ENCODE measurements at places on chromosomes 13 and 19.

- DNase-seq = no peak
Measured at GRCh38 chr19:13022859-13023636, 27.8 kb downstream of the NFIX start.

GRCh38 chr13:77390391-77390790, 63.5 kb upstream of the MYCBP2 start:
- no peak for DNase-seq

- DNase-seq = no peak
Measured at GRCh38 chr19:47652285-47652684, 43.4 kb downstream of the BICRA start.

- no peak for DNase-seq
Measured at GRCh38 chr19:1836458-1837221, 11.6 kb downstream of the REXO1 start.

DNA sequence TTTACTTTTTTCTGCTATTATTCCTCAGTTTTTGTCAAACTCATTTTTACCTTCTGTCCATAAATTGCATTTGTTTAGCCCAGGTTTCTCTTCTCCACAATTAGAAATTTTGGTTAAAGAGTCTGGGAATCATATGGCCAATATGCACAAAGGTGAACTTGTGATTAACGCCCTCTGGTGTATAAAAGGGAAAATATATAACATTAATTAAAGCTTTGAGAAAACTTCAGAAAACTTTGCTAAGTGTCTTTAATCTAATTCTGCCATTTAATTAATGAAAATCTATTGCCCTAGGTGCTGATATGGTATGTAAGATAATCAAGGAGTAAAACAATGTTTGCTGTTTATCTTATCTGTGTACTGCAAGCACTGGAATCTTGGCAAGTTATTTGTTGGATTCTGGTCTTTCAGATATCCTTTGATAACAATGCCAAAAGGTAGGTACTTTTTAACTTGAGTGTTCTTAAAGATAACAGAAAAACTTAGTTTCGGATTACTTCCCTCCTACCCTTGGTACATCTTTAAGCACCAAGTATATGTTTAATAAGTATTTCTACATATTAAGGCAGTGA, 402.6 kb downstream of the SUCLA2 start:
- DNase-seq = no peak

DNA sequence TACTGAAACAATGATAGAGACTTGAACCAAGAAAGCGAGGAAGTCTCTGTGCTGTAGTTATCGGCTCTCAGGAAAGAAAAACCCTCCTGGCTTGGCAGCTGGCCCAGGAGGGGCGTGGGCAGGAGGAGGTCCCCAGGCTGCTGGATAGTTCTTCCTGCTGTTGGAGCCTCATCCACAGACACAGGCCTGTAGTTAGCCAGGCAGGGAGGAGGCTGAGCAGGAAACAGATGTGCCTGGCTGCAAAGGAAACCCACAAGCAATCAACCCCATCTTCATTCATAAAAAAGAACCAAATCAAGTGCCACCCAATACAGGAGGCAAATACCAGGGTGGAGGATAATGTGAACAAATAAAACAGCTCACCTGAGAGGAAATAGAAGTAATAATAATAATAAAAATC, 86.2 kb downstream of the IRS2 start:
- DNase-seq = no peak

DNA sequence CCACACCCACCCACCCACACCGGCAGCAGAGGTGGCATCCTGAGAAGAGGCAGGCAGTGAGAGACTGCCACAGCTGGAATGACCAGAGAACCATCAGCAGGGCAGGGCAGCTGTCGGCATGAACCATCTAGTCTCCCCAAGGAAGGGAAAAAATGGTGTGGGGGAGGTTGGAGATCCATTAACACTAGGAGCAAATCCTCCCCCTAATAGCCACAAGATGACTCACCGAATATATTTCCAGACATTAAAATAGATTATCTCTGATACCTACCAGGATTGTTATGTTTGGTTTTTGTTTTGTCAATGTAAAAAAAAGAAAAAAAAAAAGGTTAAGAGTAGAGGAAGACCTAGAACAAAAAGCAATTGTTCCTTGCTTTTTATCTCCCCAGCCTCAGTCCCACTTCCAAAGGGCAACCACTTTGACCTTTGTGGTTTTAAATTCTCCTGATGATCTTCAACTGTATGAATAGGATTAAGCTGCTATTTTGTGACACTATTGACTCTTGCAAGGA, 34.2 kb downstream of the THSD1 start:
- no peak for DNase-seq

DNA sequence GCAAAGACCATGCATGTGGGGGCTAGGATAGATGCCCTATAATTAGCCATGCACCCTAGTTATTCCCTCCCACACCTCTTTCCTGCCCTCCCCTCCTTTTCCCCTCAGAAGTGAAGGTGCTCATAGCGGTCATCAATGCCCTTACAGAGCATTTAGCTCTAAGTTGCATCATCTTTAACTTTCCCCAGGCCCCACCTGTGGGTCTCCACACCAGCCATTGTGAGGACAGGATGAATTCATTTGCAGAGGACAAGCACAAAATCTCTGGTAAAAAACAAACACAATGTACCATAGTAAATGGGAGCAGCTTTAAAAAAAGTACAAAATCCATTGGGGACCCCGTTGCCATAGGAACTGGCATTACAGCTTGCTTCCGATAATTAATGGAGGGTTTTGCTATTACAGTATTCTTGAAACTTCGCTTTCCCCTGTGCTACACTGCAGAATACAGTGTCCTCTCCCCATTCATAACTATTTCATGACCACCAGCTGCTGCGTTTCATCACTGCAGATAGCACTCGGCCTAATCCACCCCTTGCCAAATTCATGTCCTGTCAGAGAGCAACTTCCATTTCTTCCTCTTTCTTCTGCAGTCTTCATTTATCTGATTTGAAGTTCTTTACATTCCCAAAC, 110.5 kb downstream of the ZDHHC20 start:
- no peak for DNase-seq

DNA sequence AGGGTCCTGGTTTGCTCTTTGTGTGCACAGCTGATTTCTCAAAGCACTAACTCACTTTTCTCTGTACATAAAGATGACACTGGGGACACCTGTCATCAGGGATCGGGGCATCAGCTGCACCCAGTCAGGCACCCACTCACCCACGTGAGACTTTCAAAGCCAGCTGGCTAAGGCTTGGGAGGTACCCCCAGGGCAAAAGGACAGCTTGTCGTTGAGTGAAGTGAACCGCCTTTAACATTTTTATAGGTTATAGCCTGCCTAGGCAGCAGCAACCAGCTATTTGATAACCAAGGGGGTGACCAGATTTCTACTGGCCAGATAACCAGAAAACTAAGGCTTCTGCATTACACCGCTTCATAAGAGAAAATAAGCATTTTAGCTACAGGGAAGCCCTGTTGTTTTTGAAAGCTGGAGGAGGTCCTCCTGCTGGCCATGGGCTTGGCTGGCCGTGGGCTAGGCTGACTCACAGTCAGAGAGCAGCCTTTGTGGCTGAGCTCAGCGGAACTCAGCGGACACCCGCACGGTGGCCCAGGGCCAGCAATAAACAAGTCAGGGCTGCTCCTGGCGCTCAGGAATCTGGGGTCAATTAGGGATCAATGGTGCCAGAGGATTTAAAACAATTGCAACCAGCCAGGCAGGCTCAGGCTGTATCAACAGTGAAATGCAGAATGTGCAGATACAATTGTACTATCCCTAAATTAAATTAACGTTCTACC, 57.1 kb downstream of the ALOX5AP start:
- no peak for DNase-seq

- DNase-seq = peak; percentile 96
Measured at GRCh38 chr13:102394158-102395053, 7.4 kb downstream of the FGF14 start.

- no peak for DNase-seq
Measured at GRCh38 chr13:38073931-38074330, 204.4 kb upstream of the TRPC4 start.

DNA sequence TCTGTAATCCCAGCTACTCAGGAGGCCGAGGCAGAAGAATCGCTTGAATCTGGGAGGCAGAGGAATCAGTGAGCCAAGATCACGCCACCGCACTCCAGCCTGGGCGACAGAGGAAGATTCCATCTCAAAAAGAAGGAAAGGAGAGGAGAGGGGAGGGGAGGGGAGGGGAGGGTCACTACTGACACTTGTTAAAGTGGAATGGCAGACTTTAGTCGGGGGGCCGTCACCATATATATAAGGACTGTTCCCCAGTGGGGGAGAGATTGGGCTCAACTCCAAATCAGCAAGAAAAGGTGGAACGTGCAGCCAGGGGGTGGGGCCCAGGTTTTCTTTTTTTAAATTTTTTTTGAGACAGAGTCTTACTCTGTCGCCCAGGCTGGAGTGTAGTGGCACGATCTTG, 26.2 kb downstream of the TPT1 start:
- no peak for DNase-seq

- no peak for DNase-seq
Measured at GRCh38 chr13:110453797-110454196, 107.7 kb downstream of the RAB20 start.

GRCh38 chr19:57850553-57851017, 926 bp downstream of the ZNF587 start:
- DNase-seq = no peak

DNA sequence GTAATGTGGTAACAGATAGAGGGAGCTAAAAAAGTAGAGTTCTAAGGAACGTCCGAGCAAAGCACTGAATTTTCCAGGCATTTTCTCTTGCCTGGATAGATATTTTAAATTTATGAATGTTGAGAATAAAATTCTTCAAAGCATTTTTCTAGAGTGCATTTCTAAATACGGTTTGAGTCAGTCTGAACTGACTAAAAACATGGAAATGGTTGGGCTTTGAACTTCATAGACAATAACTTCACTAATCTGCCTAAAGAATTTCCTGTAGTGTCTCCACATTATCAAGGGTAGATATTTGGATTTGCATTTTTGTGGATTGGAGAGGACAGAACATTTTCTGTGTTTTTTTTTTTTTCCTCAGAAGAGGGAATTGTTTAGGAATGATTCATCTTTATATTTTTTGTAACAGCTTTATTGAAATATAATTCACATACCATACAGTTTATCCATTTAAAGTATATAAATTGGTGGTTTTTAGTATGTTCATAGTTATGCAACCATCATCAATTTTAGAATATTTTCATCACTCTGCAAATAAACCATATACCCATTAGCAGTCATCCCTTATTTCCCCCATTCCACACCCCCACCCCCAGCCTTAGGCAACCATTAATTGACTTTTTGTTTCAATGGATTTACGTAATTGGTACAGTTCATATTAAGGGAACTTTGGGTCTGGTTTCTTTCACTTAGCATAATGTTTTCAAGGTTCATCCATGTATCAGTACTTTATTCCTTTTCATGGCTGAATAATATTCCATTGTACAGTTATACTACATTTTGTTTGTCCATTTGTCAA, 20.7 kb downstream of the GARRE1 start:
- DNase-seq = no peak

- DNase-seq = no peak
Measured at GRCh38 chr13:97018029-97018819, 23.9 kb upstream of the OXGR1 start.

DNA sequence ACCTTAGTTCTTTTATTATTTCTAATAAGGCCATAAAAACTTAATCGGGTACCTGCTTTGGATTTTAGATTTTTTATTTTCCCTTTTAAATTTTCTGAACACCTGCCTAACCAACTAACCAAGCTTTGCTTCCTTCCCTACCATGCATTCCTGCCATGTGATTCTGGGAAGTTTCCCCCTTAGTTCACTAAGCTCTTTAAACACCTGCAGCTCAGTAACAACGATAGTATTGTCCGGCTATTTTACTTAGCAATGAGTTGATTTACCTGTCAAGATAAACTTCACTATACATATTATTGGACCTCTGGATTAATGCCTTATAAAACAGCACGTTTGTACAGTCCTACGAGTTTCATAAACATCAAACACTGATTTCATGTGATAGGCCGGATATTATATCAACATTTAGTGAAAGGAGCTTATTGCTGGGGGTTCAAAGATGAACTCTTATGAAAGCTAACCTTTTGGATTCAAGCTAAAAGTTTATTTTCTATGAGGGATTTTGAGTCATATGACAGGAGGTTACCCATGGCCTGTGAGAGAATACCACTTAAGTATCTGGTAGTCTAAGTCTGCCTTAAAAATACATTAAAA, 81.0 kb upstream of the STARD13 start:
- no peak for DNase-seq

DNA sequence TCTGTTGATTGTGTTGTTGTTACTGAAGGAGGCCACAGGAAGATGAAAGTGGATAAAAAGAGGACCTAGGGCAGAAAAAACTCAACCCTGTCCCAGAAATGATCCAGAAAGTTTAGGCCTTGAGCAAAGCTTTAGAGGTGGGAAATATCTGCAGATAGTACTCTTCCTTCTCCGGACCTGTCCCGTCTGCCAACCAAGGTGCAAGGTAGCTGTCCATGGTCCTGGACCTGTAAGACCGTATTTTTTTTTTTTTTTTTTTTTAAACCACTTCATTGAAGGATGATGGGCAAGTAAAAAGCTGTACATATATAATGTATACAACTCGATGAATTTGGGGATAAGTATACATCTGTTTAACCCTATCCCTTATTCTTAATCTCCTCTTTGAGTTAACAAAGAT, 225.9 kb downstream of the OLFM4 start:
- DNase-seq = no peak

Measured in stimulated activated CD8-positive, alpha-beta memory T cell treated with anti-CD3 and anti-CD28 coated beads, Interleukin-4, amount 100 ng/mL, for 4 hours (primary cell).